ENCODE measurements at places on chromosomes 2 and 18.

- no peak for DNase-seq
These were observed 1.7 kb downstream of the CXCR4 start for GRCh38 chr2:136116151-136116812.

DNA sequence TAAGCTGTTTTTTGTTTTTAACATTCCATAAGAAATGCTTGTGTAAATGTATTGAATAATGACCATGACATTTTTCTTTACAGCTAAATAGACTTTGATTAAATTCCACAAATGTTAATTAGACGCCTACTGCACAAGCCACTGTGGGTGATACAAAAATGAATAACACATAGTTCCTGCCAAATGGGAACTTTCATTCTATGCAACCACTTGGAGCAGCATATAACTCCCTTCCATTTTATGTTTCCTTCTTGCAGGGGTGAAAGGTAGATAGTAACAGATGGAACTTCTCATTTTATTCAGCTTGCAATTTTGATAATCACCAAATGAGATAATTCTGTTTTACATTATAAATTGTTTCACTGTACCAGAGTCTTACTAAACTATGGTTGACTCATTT is 70.0 kb upstream of the THUMPD2 start:
- DNase-seq = no peak

- DNase-seq = no peak
These were observed 176.1 kb downstream of the IKZF2 start for GRCh38 chr2:212975333-212975732.

DNA sequence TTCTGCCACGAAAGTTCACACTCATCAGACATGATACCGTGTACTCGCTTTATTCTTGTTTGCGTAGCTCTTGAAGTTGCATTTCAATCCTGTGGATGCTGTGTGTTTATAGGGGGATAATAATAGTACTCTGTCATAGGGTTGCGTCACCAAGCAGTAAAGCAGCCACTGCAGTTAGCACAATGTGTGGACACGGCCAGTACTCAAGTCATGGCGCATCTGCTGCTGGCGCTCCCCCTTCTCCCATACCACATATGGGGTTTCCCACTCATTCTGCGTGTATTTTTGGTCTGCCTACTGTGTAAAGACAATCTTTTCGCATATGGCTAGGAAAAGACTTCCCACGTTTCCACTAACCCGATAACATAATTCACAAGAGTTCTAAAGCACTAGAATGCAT is 2.1 kb upstream of the ZBTB14 start:
- no peak for DNase-seq

- no peak for DNase-seq
These were observed 81.9 kb upstream of the VWC2L start for GRCh38 chr2:214328941-214329340.

- no peak for DNase-seq
These were observed 98.6 kb downstream of the HDAC4 start for GRCh38 chr2:239302083-239302807.

- no peak for DNase-seq
These were observed 266.5 kb downstream of the NEDD4L start for GRCh38 chr18:58310517-58310916.

- DNase-seq = no peak
These were observed 292.6 kb downstream of the PLCL1 start for GRCh38 chr2:198096965-198097364.

DNA sequence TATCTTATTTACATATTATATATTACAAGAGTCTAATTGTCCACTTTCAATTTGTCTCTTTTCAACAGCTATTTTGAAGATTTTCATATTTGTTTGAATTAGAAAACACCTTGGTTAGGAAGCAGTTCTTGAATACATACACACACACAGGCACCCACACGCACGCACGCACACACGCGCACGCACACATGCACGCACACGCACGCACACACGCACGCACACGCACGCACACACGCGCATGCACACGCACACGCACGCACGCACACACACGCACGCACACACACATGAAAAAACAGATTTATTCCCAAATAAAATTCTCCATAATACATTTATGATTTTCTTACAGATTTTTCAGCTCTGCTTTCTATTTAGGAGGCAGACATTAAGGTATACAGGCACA is 220.7 kb downstream of the NYAP2 start:
- no peak for DNase-seq

- DNase-seq = no peak
These were observed 2.3 kb upstream of the KIF1A start for GRCh38 chr2:240822280-240822847.

DNA sequence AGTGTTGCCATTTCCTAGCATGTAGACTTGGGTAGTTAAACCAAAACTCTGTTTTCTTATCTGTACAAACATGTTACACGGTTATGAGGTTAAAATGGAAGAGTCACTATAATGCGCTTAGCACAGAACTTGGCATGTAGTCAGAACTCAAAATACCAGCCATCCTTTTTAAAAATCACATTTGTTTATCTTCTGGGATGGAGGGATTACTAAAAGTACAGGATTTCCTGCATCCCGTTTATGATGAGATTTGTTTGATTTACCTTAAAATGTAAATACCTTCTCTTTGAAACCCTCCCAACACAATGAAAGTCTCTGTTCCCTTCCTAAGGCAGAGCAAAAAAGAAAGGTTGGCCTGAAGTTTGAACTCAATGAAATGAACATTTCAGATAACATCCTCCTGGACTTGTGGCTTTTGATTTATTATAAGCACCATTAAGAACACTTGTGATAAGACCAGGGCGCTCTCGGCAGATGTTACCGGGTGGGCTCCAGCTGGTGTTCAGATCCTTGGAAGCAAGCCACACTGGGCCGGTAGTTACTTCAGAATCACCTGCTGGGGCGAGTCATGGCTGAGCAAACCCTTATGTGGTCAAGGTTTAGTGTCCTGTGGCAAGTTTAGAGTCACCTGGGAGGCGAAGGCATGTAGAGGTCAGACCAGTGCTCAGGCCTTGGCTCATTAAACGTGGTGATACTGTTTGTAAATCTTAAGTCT is 105.7 kb downstream of the MGAT5 start:
- peak; percentile 65 for DNase-seq

DNA sequence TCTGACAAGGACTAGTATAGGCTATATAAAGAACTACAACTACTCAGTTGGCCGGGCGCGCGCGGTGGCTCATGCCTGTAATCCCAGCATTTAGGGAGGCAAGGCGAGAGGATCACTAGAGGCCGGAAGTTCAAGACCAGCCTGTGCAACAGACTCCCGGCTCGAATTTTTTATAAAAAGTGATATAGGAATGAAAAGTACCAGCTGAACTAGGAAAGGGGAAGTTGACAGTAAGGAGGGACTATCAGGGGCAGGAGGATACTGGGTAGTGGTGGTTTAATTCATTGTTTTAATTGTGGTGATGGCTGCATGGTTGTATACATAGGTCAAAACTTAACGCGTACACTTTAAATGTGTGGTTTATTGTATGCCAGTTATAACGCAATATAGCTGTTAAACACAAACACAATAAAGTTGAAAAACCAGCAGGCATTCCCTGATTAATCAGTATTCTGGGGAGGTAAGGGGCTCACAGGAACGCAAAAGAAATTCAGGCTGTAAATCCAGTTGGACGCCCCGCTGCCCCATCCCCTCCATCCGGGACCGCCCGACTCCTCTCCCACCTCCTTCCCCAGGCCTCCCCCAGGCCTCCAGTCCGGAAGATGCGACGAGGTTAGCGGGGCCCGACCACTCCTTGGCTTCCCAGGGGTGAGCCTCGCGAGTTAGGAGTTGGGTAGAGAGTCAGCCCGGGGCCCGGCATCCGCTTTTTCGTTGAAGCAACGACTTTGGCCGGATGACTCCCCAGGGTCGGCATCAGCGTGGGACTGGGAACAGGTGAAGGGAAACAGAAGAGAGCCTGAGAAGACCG is 746 bp upstream of the POLR1B start:
- DNase-seq = peak; percentile 76

- DNase-seq = no peak
These were observed 41.7 kb downstream of the MYOM1 start for GRCh38 chr18:3177902-3178687.

DNA sequence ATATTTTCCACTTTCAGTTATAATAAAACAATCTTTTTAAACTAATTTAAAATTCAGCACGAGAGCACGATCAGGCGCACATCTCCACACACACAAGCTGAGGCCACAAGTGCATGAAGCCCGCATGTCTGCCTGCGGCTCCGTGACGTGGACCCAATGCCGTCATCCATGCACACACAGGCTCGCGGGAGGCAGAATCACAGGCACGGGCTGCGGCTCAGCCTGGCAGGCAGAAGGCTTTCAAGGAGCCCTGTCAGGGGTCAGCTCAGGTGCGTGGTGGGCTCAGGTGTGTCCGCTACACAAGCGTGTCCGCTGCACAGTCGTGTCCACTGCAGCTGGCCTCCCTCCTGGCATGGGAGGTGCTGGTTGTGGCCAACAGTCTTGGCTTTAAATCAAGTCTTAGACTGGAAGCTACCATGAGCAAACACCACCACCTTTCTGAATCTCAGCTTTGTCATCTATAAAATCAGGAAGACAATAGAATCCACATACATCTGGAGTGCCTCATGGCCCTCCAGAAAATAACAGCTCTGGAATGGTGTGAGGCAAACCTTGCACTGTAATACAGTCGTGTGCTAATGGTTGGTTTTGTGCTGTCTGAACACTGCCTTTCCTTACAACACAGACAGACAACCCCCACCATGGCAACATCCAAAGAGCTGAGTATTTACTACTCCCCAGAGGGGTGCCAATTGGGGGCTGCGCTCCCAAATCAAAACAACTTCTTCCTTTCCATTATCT is 210.1 kb downstream of the NDUFA10 start:
- DNase-seq = no peak

DNA sequence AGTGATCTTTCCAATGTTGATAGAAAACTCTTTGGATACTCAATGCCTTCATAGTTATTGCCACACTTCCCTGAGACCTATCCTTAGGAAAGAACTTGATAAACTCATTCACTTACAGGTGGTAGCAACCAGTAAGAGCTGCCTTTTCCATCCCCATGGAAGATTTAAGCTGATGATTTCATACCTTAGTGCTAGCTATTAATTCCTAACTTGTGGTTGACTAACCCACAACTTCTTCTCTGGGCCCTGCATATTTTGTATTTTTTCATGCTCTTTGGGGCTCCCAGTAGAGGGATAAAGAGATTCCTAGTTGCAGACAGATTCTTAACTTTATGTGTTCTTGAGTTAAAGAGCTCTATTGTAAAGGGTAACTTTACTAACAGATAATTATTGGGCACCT is 25.2 kb upstream of the SIX3 start:
- no peak for DNase-seq

DNA sequence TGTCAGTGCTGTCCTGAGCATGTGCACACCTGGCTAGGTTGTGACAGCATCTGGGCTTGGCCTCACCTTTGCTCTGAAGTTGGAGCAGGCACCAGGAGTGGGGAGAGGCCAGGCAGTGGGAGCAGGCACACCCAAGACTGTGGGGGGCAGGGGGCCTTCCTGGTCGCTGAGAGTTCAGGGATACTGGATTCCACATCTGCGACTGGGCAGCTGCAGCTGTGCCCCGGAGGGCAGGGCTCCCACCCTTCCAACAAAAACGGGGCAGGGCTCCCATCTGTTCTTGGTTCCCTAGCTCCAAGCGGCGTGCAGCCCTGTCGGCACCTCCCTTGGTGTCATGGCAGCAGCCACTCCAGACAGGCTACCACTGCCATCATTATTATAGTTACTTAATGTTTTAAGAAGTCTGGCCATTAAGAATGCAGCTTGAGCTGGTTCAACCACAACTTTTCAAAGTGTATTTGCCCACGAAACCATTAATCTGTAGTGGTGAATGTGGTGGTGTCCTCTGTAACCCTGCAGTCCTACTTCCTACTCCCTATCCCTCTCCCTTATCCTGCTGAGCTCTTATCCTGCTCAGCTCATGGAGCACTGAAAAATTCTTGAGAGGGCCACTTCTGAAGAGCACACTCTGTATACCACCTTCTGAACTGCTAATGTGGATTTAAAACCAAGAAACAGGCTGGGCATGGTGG is 48.0 kb upstream of the RAB1A start:
- DNase-seq = no peak

DNA sequence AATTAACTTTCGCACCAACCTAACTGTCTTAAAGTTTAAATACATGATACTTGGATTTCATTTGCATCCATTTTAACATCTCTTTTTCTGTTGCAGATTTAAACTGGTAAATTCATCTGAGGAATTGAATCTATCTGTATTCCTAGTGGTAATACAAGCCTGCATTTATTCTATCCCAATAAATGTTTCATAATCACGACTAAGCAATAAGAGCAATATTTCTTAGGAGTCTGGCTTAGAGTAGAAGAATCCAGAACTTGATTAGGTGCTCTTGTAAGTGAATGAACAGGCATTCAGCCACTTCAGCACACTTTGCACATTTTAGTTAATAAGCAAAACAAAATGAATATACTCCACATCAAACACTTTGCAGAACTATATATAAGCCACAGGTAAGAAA is 27.0 kb downstream of the MSH6 start:
- DNase-seq = no peak

- no peak for DNase-seq
These were observed 69.5 kb downstream of the CDH20 start for GRCh38 chr18:61402726-61403125.

GRCh38 chr2:75592030-75592429 is 31.3 kb upstream of the EVA1A start:
- no peak for DNase-seq

GRCh38 chr2:41267929-41268659 is 779.7 kb upstream of the PKDCC start:
- no peak for DNase-seq

DNA sequence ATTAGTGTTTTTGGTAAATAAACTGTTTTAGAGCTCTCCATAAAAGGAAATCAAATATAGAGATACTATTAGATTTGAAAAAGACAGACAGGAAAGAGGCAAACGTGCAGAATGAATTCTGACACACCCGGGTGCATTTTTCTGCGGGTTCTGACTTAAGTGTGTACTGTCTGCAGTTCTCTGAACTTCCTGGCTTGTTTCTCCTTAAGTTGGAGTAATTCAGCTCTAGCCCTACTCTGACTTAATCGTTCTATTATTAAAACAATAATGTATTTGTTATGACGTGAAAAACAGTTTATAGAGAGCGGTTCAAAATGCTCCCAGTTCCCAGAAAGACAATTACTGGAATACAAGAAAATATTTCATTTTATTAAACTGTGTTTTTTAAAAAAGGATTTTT is 305.9 kb downstream of the ARHGAP15 start:
- DNase-seq = no peak

- no peak for DNase-seq
These were observed 17.7 kb upstream of the ICOS start for GRCh38 chr2:203918839-203919238.

DNA sequence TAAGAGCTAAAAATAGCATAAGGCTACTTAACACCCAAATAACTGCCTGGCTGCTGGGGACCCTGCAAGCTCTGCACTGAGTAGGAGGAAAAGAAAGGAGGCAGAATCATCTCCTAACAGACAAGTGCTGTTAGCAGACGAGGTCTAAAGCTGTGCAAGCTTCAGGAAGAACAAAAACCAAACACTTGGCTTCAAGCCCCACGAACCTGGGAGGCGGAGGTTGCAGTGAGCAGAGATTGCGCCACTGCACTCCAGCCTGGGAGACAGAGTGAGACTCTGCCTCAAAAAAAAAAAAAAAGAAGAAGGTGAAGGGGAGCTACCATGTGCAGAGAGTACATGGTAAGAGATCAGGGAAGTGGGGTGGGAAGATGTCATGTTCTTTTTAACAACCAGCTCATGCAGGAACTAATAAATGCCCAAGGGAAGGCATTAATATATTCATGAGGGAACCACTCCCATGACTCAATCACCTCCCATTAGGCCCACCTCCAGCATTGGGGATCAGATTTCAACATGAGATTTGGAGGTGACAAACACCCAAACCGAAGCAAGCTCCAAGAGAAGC is 28.8 kb upstream of the INO80C start:
- no peak for DNase-seq

- no peak for DNase-seq
These were observed 59.4 kb downstream of the AGAP1 start for GRCh38 chr2:235553291-235553690.

GRCh38 chr2:229779650-229780049 is 65.3 kb upstream of the DNER start:
- DNase-seq = no peak

All from NCI-H1694 treated with DMSO at 0.1 percent for 48 hours (cell line).